ENCODE measurements at places on chromosomes 7 and 10. TPM values are rescaled to one million over a fixed set of nuclear protein-coding genes. Genes with fewer than 3 reads are reported as not detected.

DNA sequence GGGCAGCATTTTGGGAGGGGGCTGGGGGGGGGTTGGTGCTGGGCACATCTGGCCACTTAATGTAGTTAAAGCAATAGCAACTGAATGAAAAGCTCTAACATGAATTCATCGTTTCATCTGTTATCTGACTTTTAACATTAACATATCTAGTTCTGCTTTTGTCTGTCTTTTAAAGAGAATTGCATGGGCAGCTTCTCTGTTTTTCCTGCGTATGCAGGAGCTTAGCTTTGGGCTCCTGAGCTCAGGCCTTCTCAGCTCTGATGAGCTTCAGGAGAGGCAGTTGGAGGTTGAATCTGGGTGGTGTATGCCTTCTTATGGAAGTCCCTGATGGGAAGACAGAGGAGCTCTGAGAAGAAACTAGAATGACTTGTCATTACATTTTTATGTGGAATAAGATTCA lies 58.4 kb downstream of the DNAJB6 start:
- DNase-seq: no peak

GRCh38 chr10:75018251-75018650 lies 93.2 kb upstream of the SAMD8 start:
- no peak for DNase-seq

DNA sequence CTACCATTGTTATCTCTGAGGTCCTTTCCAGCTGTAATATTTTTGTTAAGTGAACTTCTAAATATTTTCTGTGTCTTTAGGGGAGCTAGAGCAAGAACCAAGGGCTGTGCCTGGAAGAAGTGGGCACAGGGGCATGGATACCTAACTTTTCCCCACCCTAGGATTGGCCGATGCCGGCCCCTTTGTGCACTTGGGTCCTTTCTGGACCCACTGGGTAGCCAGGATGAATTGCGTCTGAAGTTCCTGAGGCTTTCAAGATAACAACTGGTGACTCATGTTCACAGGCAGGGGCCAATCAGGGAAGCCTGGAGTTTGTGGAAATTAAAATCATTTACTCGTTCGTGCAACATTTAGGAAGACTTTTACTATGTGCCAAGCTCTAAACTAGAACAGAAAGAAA lies 758 bp downstream of the DPCD start:
- peak; percentile 65 for DNase-seq

DNA sequence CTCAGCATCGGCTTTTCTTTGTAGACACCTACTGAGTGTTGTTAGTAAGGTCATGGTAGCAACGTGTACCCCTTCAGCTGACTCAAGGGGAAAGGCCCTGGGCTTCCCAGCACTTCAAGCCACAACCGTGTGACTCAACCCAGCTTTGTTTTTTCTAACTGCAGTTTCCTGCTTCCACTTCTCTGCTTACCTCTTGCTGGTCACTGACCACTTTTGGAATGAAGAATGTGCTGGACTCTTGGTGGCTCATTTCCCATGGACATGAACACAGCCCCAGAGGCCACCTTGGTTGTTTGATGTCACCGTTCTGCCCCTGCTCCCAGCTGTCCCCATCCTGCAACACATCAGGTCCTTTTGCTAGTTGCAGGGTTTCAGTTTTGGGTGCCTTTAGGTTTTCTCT lies 69.5 kb upstream of the ZNF438 start:
- peak; percentile 93 for DNase-seq

The TNKS2 gene
- polyA plus RNA-seq: 17.0 TPM

The CPED1 gene
- polyA plus RNA-seq: 28.7 TPM

The FAM25C gene
- not detected for polyA plus RNA-seq
